ENCODE measurements at places on chromosomes 5 and 9.

GRCh38 chr9:19988281-19988680 lies 199.4 kb upstream of the SLC24A2 start:
- no peak for DNase-seq

DNA sequence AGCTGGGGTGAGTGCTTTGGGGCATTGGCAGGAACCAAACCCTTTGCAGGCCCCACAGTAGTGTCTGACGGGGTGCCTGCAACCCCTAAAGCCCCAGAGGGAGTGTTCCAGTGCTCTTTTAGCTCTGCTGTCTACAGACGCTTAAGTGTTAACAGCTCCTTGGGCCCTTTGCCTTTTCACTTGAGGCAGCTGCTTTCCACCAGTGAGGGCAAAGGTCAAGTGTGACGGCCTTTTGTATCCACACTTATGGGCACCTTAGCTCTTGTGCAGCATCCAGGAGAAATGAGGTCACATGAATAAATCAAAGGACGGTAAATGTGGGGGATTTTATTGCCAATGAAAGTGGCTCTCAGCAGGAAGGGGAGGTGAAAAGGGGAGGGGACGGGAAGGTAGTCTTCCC lies 241.4 kb upstream of the PCSK5 start:
- no peak for DNase-seq

- DNase-seq = no peak
Observed at GRCh38 chr9:38107405-38107804, 38.4 kb upstream of the SHB start.

GRCh38 chr5:138188626-138189025 lies 9.7 kb downstream of the KIF20A start:
- no peak for DNase-seq

DNA sequence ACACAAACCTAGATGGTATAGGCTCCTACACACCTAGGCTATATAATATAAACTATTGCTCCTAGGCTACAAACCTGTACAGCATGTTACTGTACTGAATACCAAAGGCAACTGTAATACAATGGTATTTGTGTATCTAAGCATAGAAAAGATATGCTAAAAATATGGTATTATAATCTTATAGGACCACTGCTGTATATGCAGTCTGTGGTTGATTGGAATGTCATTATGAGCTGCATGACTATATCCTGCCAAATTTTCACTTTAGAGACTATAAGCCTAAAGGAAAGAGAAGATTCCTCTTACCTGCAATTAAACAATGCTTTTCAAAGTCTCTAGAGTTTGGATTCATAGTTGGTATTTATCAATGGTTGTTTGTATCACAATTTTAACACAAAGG lies 24.7 kb upstream of the ACOT12 start:
- no peak for DNase-seq

DNA sequence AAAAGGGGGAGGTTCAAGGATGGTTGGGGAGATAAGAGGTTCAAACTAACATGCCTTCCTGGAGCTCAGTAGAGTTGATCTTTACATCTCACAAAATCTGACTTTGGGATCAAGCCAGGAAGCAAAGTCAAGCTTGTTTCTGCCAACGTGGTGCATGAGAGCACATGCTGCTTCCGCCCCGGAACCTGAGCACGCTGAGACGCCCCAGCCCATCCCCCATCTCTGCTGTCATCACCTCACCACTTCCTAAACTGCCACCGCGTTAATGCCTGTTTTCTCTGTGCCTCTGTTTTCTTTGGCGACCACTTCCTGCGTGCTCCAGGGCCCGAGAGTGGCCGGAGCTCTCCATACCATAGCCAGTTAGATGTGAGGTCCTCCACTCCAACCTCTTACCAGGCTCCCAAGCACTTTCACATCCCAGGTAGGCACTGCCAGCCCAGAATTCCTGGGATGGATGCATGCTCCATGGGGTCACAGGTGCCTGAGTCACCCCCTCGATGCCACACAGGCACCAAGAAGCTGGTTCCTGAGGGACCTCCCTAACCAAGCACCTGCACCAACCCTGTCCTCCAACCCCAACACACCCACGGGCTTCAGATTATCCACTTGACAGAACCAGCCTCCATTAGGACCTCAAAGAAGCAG lies 31.2 kb upstream of the AFAP1L1 start:
- peak; percentile 60 for DNase-seq
